Ureter (tissue), 1 donor: ENCODE measurements at places on chromosomes 6 and 20.

DNA sequence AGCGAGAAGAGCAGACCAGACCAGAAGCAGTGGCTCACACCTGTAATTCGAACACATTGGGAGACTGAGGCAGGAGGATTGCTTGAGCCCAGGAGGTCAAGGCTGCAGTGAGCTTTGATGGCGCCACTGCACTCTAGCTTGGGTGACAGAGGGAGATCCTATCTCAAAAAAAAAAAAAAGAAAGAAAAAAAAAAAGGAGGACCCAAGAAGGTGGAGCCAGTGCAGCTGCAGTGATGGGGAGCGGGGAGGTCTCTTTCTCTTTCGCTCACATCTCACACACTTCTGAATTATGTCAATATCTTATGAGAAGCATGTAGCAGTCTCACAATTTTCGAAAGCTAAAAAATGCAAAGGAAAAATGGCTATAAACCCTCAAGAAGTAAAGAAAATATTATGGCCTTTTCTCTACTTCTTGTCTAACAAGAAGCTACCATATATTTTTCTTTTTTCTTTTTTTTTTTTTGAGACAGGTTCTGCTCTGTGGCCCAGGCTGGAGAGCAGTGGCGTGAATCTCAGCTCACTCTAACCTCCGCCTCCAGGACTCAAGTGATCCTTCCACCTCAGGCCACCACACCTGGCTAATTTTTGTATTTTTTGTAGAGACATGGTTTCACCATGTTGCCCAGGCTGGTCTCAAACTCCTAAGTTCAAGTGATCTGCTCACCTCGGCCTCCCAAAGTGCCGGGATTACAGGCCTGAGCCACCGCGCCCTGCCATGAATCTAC lies 3.8 kb upstream of the SPO11 start:
- DNase-seq, result no peak

DNA sequence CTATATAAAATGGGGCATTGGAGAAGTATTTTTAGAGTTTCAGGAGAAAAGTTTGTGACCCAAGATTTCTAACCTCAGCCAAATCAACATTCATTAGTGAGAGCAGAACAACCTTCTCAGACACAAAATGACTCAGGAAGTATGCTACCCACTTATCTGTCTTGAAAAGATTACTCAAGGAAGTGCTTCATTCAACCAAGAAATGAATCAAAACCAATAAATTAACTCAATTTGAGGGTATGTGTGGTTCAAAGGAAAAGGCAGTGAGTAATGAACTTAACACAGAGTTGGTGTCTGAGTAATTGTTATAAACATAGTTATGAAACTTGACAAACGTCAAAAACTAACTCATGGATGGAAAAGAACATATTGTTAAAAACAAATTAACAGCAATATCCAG lies 227.6 kb downstream of the HAO1 start:
- DNase-seq, result no peak

- no peak for DNase-seq
Measured at GRCh38 chr20:53872561-53873229, 197.7 kb downstream of the BCAS1 start.

- no peak for DNase-seq
Measured at GRCh38 chr20:6909608-6910007, 142.1 kb downstream of the BMP2 start.

DNA sequence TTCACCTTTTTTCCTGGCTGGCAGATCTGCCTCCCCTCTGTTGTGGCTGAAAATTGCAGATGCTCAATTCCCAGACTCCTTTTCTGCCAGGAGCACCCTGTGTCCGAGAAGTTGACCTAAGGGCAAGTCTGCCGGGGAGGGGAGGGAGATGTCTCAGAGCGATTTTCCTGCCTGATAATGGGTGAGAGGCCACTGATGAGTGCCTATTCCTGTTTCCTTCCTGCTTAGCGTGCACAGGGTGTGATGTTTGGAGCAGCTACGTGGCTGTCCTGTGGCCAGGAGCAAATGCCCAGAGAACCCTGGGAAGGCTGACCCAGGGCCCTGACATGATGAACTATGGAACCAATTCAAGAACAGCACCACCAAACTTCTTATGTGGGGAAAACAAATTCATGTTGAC lies 22.5 kb downstream of the SOX4 start:
- DNase-seq, result no peak

- peak; percentile 68 for DNase-seq
Measured at GRCh38 chr6:131368198-131368911, 204.7 kb upstream of the ARG1 start.

GRCh38 chr6:89208551-89208950 lies 8.6 kb downstream of the GABRR1 start:
- no peak for DNase-seq

DNA sequence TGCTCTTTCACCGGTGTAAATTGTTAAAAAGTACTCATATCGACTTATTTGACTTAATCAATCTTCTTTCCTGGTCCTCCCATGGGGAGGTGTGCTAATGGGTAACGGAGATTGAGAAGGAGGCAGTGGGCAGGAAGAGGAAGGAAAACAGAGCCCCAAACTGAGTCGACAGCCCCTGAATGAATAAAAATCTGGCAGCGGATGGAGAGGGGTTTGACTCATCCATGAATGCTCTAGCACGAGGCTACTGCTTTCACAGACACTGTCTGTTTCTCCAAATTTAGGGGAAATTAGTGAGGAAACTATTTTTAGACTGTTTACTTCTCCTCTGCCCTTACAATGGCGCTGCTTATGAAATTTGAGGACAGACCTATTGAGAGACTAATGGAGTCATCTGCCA lies 142.2 kb upstream of the ATXN1 start:
- DNase-seq, result no peak

GRCh38 chr20:40477805-40478204 lies 211.2 kb downstream of the MAFB start:
- no peak for DNase-seq

DNA sequence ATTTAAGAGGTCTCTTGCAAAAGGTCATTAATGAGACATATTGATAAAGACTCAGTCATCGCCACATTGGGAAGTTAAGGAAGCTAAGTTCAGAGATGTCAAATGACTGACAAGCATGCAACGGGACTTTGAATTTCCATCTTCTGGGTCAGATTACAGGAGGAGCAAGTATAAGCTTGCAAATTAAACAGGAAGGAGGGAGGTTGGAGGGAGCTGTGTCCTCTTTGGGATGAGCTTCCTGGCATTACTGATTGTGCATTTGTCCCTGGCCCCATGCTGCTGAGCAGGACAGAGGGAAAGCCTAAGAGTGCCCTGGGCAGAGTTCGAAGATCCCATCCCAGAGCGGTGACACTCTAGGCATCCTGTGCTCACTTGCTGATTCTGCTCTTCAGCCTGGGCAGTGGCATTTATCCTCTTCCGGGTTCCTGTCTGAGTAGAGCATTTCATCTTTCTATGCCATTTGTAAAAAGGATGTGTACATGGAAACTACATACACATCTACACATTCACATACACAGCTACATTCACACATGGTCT lies 40.5 kb downstream of the SLC22A1 start:
- no peak for DNase-seq

DNA sequence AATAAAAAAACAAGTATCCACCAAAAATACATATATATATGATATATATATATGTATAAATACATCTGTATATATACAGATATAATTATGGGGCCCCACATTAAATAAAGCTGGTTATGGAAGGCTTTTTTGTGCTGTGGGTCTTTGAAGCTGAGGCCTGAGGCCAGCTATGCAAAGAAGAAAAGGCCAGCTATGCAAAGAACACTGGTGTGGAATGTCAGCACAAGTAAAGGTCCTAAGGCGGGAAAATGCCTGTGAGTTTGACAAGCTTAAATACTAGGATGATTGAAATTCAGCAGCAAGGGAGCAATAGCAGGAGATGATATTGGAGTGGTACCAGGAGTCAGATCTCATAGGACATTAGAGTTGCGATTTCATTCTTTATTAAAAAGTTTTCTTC lies 25.2 kb downstream of the ADGRF1 start:
- DNase-seq, result no peak

- DNase-seq, result no peak
Measured at GRCh38 chr20:51094221-51094620, 71.3 kb upstream of the KCNG1 start.

DNA sequence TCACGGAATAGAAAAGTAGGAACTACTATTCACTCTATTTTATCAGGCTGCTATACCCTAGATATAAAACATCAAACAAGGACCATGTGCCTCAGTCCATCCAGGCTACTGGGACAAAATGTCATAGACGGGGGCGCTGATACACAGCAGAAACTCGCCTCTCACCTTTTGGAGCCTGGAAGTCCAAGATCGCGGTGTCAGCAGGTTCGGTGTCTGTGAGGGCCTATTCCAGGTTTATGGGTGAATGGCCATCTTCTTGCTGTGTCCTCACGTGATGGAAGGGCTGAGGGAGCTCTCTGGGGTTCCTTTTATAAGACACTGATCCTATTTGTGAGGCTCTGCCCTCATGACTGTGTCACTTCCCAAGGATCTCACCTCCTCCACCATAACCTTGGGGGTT lies 89.5 kb downstream of the DLL1 start:
- no peak for DNase-seq

- DNase-seq, result no peak
Measured at GRCh38 chr6:26578279-26578678, 18.5 kb upstream of the ABT1 start.

DNA sequence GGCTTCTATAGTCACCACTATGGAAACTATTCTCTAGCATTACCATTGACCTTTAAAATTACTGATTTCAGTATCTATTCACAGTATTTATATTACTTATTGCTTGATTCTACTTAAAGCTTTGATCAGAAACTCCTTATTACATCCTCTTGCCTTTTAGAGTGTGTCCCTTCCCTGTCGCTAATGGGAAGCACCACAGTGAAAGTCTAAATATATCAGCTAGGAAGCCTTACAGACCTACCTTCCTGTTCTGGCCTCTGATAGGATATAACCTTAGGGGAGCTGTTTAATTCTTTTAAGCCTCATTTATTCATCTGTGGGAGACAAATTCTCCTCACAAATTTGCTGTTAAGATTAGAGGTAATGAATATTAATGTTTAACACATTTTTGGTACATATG lies 122.7 kb downstream of the ADGRB3 start:
- no peak for DNase-seq

DNA sequence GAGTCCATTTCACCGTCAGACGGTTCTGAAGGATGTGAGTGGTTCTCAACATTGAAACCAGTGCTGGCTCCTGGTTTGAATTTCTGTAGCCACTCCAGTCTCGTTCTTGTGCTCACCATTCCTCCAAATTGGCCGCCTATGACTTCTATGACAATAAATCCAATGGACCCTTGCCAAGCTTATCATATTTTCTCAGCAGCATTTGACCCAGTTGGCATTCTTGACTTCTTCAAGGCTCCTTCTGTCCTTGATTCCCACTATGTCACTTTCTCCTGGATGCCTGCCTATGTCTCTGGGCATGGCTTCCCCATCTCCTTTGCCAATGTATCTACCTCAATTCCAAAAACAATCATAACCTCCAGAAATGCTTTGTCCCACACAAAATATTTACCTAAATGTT lies 756.0 kb upstream of the NRSN1 start:
- DNase-seq, result no peak

- DNase-seq, result peak; percentile 80
Measured at GRCh38 chr6:89412071-89413005, at the start of gene RRAGD. RRAGD (minus strand) TSS chr6:89412273; CDS start chr6:89411993, 280 bp downstream.

DNA sequence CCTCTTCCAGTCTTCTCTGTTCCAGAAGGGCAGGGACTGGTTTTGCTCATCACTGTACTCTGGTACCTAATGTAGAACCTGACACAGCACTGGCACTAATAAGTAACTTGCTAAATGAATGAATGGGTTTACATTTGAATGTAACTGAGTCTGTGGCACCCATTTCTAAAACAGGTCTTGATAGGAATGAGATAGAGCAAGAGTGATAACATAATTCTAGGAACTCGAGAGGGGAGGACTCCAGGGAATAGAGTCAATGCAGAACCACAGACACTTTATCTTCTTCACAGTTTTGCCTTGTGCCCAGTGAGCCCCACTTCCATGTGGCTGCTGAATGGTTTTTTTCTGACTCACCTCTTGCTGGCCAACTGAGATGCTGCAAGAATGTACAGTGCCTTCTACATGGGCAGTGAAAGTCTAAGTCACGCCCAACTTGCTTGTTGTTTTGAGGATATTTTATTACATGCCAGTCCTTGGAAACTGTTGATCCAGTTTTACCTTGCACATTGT lies 61.1 kb downstream of the TBC1D7 start:
- no peak for DNase-seq

- no peak for DNase-seq
Measured at GRCh38 chr6:143894655-143895054, 30.4 kb downstream of the ZC2HC1B start.

GRCh38 chr6:34748757-34749156 lies 8.5 kb upstream of the SNRPC start:
- no peak for DNase-seq

GRCh38 chr20:1466211-1467081 lies at the start of gene NSFL1C:
NSFL1C (minus strand) TSS chr20:1466849; CDS start chr20:1466824, 25 bp downstream.
- peak; percentile 95 for DNase-seq

- DNase-seq, result no peak
Measured at GRCh38 chr20:33187491-33187890, 19.5 kb downstream of the BPIFA2 start.

- no peak for DNase-seq
Measured at GRCh38 chr20:17936761-17937732, 31.5 kb downstream of the SNX5 start.

GRCh38 chr20:22904905-22905304 lies 130.2 kb upstream of the SSTR4 start:
- DNase-seq, result no peak

DNA sequence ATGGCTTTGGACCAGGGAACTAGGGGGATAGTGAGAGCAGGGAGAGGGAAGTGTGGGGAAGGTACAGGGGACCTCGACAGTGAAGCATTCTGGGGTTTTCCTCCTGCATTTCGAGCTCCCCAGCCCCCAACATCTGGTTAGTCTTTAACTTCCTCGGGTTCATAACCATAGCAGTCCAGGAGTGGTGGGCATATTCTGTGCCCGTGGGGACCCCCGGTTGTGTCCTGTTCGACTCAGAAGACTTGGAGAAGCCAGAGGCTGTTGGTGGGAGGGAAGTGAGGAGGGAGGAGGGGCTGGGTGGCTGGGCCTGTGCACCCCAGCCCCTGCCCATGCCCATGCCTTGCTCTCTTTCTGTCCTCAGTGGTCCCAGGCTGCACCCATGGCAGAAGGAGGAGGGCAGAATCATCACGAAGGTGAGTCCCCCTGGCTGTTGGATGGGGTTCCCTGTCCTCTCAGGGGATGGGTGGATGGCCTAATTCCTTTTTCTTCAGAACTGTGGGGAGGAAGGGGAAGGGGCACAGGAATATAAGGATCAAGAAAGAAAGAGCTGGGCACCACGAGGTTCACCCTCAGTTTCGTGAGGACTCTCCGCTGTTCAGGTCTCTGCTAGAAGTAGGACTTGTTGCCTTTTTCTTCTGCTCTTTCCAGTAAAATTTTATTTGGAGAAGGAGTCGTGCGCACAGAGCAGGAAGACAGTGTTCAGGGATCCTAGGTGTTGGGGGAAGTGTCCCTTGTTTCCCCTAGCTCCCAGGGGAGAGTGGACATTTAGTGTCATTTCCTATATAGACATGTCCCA lies 4.2 kb downstream of the VEGFA start:
- no peak for DNase-seq
